ENCODE measurements at places on chromosomes 7 and 10.

DNA sequence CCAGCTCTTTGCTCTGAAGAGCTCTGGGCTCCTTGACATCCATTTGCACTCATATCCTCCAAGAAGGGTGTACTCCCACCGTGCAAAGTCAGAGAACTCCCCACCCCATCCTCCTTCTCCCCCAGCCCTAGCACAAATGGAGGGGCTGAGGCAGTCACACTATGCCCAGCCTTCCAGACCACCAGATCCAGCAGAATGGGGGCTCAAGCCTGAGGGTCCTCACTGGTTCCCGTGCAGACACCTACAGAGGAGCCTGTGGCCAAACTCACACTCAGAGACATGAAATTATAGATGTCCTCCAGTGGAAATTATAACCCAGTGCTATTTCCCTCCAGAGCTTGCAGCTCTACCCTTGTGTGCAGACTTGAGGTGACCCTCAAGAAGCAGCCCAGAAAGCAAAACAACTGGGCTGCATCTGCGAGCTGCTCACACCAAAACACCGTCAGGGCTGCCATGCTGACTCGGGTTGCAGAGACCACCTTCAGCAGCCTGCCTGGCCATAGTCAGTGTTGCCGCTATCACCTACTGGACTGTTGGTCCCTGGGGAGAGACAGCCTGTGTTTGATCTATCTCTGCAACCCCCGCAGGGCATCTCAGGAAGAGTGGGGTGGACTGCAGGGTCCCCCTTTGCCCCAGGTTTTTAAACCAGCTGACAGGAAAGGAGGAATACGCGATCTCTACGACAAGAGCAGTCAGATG, 7.4 kb downstream of the ZNF488 start:
- DNase-seq = no peak

DNA sequence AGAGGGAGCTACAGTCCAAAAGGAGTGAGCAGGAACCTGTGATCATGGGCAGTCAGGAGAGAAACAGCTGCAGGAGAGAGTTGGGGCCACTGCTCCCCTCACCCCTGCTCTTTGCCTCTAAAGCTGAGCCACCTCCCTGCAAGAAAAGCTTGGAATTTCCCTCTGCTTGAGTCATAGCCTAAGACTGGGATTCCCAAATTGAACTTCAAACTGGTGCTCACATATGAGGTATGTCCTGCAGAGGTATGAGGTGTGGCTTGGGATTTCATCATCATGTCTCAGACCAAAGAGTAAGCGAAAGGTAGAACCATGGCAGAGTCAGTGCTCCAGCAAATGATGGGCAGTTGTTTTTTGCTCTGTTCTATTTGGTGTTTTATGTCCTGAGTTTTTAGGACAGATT, 237.1 kb upstream of the NRP1 start:
- DNase-seq = no peak

- DNase-seq = no peak
Measured at GRCh38 chr7:17501441-17502212, 203.2 kb downstream of the AHR start.

DNA sequence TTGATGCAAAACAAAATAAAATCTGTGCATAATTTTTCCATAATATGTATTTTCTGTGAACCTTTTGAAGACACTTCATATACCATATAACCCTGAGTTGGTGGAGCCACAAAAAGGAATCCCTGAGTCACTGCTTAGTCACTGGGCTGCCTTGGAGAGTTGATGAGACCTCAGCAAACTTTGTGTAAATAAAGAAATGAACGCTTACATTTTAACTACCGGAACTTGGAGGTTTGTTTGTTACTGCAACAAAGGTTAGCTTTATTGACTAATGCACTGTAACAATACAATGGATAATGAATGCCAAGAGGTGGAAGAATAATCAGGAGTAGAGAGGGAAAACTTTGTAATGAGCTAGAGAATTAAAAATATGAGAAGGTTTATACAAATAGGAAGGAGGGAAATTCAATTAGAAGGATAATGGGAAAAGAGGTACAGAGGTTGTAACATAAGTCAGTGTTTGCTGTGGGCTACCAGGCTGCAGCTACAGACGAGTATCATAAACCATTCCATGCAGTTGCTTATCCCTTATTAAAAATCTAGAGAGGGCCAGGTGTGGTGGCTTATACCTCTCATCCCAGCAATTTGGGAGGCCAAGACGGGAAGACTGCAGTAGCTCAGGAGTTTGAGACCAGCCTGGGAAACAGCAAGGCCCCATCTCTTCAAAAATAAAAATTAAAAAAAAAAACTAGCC, 1042.1 kb downstream of the TYW1 start:
- no peak for DNase-seq

GRCh38 chr10:83678850-83679249, 460.5 kb upstream of the GHITM start:
- no peak for DNase-seq

- DNase-seq = no peak
Measured at GRCh38 chr7:15399441-15399840, 162.4 kb downstream of the AGMO start.

DNA sequence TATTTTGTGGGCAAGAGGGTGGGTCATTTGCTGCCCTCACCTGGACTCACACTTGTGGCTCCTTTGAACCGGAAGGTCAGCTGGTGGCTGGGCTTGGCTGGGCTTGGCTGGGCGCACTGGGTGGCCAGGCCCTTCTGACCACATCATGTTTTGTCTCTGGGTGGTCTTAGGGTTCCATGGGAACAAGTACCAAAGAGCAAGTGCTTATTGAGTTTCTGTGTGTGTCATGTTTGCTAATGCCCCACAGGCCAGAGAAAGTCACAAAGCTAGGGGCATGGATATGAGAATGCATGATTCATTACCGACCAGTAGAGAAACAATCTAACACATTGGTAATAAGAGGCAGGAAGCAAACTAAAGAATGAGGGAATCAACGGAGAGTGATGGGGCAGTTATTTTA, 33.6 kb upstream of the NRP1 start:
- DNase-seq = no peak

DNA sequence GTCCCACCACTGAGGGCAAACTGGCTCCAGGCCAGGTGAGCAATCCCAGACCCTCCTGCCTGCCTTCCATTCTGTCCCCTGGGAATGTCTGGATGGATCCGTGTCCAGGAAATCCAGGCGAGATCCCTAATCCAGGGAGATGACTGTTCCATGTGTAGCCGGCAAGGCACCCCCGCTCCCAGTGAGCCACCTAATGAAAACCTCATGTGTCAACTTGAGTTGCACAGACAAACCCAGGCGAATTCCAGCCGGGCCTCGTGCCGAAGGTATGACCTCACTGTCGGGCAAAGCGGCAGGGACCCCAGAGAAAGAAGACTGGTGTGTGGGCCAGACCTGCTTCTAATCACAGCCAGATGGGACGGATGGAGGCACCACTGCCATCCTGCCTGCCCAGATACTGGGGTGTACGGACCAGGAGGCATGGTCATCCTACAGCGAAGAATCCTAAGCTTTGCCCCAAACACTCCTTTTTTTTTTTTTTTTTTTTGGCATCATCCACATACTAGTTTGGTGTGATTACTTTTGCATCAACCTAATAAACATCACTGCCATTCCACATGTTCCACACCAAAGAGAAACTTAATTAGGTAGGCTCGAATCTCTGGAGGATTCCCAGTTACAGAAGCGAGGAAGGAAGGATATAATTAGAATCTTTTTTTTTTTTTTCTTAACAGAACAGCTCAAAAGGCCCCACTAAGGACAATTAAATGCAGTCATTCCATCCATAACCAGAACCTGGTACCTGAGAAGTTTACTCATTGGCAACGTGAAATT, 313.1 kb downstream of the CALN1 start:
- DNase-seq = no peak

GRCh38 chr10:7121154-7121797, 289.6 kb downstream of the SFMBT2 start:
- peak; percentile 29 for DNase-seq

GRCh38 chr7:80259-81067, 111.9 kb upstream of the FAM20C start:
- no peak for DNase-seq

DNA sequence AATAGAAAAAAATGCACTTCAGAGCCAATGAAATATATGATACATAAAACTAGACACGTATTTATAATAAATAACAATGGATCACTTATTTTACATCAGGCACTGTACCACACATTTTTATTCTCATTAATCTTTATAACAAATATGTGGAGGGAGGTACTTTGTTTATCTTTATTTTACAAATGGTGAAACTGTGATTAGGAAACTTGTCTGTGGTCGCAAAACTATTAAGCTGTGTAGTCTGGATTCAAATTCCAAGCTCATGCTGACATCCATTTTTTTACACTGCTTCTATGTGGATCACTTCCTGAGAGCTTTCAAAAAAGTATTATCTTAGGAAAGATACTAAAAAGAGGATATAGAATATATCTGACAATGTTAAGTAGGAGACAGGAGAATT, 978.6 kb downstream of the SORCS1 start:
- no peak for DNase-seq

- DNase-seq = no peak
Measured at GRCh38 chr10:70584366-70584765, 18.2 kb downstream of the PRF1 start.

DNA sequence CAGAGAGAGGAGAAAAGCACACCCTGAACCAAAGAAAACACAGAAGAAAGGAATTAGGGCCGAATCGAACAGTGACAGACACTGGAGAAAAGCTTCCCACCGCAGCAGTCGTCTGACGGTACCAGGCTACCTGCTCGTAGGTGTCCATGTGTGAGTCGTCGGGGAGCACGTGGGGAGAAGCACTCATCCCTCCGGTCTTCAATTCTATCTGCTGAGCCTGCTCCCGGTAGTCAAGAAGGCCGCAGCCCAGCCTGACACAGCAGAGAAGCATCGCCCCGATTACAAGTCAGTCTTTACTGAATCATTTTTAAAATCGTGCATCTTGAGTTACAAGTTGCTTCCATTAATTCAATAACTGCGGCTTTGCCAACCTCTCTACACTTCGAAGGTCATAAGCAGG, 24.5 kb downstream of the PITRM1 start:
- no peak for DNase-seq
